Left colon (tissue), 2 donors: ENCODE measurements at places on chromosomes 2 and 18. TPM values are rescaled to one million over a fixed set of nuclear protein-coding genes. Genes with fewer than 3 reads are reported as not detected.
A peak's percentile ranks its signal among the peaks of the same experiment; 100 is the strongest.

The TRABD2A gene
- 89.8 TPM for total RNA-seq

The ALKAL2 gene
- total RNA-seq: 2.7 TPM

The VWC2L gene
- total RNA-seq: not detected

The CCT4 gene
- 69.6 TPM for total RNA-seq

The SLC35F6 gene
- total RNA-seq: 29.6 TPM

The DPYSL5 gene
- not detected for total RNA-seq

The DYNAP gene
- total RNA-seq: not detected

The C2orf15 gene
- 3.3 TPM for total RNA-seq

- no peak for DNase-seq
Measured at GRCh38 chr18:13287372-13287771, 68.8 kb downstream of the LDLRAD4 start.

- DNase-seq: no peak
Measured at GRCh38 chr2:127121776-127122176, 14.8 kb upstream of the BIN1 start.

DNA sequence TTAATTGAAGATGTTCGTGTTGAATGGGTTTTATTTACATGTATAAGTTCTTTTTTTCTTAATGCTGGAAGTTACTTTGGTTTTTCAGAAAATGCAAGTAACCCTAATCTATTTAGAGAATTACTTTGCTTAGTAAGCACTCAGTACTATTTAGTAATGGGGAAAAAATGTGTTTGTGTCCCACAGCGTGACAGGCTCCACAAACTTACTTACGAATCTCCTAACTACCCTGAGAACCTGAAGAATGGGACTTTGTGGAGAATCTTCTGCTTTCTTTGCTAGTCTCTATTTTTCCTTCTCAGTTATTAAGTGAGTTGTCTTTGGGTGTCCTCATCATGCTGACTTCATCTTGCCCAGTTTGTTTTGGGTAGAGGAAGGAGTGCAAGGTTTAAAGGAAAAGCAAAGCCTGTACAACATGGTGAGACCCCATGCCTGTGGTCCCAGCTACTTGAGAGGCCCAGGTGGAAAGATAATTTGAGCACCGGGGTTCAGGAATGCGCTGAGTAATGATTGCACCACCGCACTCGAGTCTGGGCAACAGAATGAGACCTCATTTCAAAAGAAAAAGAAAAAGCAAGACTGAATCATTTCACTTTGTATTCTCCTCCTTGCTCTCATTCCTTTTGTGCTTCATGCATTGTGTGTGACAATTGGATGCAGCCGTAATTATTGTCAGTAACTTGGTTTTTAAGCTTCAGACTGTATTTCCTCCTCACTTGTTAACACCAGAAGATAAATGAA lies 10.2 kb downstream of the NEDD4L start:
- DNase-seq: no peak

DNA sequence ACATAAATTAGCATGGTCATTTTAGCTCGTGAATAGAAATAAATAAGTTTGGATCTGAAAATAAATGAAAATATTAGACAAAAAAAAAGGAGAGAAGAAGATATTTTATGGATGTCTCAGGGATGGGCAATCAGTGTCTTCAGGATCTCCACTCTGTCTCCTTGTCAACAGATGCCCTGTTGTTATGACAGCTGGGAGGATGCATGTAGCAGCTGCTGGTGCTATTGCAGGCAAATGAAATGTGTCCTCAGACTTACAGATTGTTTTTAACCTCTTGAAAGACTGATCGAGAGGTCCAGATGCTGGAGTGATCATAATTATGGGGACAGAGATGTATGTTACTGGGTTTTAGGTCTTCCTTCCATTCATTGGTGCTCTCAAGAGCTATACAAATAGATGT lies 24.7 kb upstream of the ARL4C start:
- no peak for DNase-seq

GRCh38 chr2:190553254-190553653 lies 18.7 kb upstream of the NEMP2 start:
- DNase-seq: no peak

GRCh38 chr2:70920367-70920715 lies 15.4 kb upstream of the ATP6V1B1 start:
- DNase-seq: no peak

DNA sequence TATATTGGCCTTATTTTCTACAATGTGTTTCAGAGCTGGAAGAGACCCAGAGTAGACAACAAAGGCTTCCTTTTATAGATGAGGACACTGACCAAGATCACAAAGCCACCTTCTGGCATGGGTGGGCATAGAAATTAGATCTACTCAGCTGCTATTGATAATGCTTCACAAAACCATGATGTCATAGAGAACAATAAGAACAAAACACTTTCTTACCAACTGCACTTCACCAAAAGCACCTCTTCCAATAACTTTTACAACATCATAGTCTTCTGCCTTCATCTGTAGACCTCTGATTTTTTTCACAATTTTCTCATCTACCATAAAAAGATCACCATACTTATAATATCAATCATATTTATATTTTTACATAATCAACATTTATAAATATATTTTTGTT lies 58.1 kb downstream of the ROCK2 start:
- no peak for DNase-seq

- peak; percentile 36 for DNase-seq
Measured at GRCh38 chr2:32064021-32064601, 755 bp downstream of the SPAST start.

- DNase-seq: no peak
Measured at GRCh38 chr2:179817181-179817841, 44.1 kb downstream of the ZNF385B start.

GRCh38 chr18:22493940-22494339 lies 76.2 kb upstream of the CTAGE1 start:
- no peak for DNase-seq

GRCh38 chr18:8800445-8800844 lies 95.1 kb downstream of the MTCL1 start:
- no peak for DNase-seq

- no peak for DNase-seq
Measured at GRCh38 chr2:1394709-1395408, 18.4 kb upstream of the TPO start.

- DNase-seq: no peak
Measured at GRCh38 chr2:170778900-170779299, 8.7 kb downstream of the ERICH2 start.

DNA sequence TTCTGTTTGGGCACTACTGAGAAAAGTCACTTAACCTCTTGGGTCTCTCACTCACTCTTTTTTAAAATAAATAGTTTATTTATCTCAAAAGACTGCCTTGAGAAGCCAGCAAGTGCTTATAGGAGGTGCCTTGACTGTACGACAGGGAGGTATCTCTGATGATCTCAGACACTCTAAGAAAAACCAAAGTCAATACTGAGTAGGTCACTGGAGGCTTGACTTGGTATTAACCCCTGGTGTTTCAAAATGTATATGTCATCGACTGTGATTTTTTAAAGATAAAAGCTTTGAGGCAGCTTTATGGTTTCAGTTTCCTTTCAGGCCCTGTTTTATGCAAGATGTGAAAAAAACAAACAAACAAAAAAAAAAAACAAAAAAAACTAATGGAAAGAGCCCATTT lies 33.7 kb downstream of the MREG start:
- no peak for DNase-seq

- no peak for DNase-seq
Measured at GRCh38 chr18:38042211-38042890, 476.8 kb upstream of the CELF4 start.
